Activated CD4-positive, alpha-beta T cell treated with anti-CD3 and anti-CD28 coated beads, Interleukin-2, amount 50 U/mL, for 1 hour (primary cell): ENCODE measurements at places on chromosomes 11 and 22.
A peak's percentile ranks its signal among the peaks of the same experiment; 100 is the strongest.

DNA sequence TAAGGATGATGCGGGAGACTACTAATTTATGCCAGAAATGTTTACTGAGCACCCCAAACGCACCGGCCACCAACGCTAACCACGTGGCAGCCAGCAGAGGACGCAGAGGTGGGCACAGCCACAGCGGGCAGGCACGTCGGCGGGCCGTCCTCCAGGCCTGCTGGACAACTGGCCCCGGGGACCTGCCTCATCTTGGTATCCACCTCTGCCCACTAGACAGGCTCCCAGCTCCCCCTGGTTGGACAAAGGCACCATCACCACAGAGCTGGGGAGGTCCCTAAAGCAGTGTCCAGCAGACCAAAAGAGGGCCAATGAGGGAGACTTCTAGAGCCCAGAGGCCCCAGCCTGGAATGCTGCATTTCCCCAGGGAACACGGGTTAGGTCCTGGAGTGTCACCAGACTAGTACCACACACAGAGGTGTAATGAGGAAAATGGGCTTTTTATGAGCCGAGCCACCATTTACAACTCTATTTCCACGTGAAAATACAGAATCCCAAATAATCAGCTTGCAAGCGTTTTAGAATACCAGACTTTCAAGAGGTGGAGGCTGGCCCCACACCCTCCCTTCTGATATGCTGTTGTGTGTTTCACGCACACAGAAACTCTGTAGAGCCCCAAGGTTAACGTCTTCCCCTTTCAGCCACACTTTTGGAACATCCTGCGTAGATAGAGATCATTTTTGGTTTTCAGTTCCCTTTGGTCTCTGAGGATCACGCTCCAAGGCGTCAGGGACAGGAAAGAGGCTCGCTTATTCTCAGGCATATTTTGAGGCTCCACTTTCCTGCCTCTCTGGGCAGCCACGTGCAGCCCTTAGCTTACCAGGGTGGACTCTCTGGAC is 23.7 kb upstream of the BID start:
- DNase-seq = no peak

DNA sequence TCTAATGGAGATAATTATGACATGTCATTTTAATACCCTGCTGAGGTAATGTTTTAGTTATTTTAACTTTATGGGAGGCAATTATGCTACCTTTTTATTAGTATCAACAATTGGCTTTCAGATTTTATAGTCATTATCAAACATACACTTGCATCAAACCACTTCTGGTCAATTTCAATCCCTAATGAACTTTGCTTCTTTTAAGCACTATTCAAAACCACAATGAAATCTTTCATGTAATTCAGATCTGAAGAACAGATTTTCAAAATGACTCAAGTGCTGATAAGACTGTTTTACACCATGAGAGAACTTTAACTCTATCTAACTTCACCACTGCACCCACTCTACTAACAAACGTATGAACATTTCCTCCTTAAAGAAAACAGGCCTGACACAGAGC is 25.9 kb upstream of the CCDC34 start:
- DNase-seq = no peak

DNA sequence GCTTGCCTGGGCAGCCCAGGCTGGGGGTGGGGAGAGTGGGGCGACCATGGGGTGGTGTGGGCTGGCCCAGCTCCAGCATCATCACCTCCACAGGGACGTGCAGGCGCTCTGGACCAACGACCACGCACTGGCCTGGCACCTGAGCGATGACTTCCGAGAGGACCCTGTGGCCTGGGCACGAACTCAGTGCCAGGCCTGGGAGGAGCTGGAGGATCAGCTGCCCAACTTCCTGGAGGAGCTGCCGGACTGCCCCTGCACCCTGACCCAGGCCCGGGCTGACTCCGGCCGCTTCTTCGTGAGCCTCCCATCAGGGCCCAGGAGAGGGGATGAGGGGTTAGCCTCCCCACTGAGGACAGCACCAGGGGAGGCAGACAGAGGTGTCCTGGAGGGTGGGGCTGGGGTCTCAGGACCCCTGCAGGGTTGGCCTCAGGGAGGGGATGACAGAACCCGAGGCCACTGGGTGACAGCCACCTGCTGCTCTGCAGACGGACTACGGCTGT is 3.8 kb downstream of the SUSD2 start:
- no peak for DNase-seq

- peak; percentile 34 for DNase-seq
Observed at GRCh38 chr22:27918341-27919221, 475 bp downstream of the PITPNB start.

DNA sequence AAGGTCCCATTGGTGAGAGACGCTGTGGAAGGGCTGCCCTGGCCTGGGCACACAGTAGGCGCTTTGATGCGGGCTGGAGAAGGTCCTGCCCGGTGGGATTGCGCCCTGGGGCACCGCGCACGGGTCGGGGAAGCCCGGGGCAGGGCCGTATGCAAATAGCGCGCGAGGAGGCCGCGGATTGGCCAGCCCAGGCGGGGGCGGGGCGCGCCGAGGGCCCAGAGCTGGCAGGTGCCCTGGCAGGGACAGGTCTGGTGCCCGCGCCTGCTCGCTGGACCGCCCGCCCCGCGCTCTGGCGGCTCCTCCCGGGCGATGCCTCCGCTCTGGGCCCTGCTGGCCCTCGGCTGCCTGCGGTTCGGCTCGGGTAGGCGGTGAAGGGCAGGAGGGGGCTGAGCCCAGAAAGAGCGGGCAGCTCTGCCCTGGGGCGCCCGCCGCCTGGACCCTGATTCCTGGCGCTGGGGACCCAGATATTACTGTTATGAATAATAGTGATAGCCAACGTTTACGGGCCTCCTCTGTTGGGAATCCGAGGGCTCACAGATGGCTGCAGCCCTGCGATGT is at the start of gene UPK3A:
Gene UPK3A, plus strand, starts transcription at position 245 of the 558 bp plus-strand sequence. Its CDS starts 65 bp downstream, at position 310.
- peak; percentile 59 for DNase-seq

- DNase-seq = no peak
Observed at GRCh38 chr11:74602637-74603556, 10.5 kb downstream of the POLD3 start.

GRCh38 chr11:112318661-112319060 is 58.0 kb upstream of the PLET1 start:
- DNase-seq = no peak

- no peak for DNase-seq
Observed at GRCh38 chr11:43962383-43963278, 20.2 kb downstream of the C11orf96 start.

- DNase-seq = no peak
Observed at GRCh38 chr11:75668451-75669297, at the start of gene MAP6. Gene MAP6 (minus strand): TSS chr11:75669038. CDS start chr11:75668369, 669 bp downstream.

- no peak for DNase-seq
Observed at GRCh38 chr22:19527861-19528417, 3.7 kb upstream of the CLDN5 start.

DNA sequence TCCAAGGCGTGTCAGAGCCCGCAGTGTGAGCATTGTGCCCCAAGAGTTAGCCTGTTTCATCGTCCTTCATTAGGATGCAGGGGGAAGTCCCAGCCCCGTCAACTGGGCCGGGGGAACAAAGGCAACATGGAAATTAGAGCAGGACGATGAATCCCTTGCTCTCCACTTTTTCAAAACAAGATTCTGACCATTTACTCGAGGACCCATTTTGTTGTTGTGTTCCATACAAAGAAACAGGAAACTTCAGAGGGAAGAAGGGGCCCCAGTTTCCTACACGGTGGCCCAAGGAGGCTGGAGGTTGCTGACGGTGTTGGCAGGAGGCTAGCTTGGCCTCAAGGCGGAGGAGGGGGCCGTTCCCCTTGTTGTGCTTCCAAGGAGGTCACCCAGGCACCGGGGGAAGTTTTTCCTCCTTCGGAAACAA is 44.0 kb upstream of the SLC1A2 start:
- no peak for DNase-seq
